Left renal cortex interstitium (tissue), 4 donors: ENCODE measurements at places on chromosomes 13 and 19. TPM values are rescaled to one million over a fixed set of nuclear protein-coding genes. Genes with fewer than 3 reads are reported as not detected.

EID2 gene
- polyA plus RNA-seq = 21.9 TPM

GNG7 gene
- 7.6 TPM for polyA plus RNA-seq

ARRDC5 gene
- 0.06 TPM for polyA plus RNA-seq

TEX26 gene
- polyA plus RNA-seq = 1.9 TPM

TLE6 gene
- 6.4 TPM for polyA plus RNA-seq

CRTC1 gene
- polyA plus RNA-seq = 23.1 TPM

CEBPA gene
- 3.5 TPM for polyA plus RNA-seq

DNA sequence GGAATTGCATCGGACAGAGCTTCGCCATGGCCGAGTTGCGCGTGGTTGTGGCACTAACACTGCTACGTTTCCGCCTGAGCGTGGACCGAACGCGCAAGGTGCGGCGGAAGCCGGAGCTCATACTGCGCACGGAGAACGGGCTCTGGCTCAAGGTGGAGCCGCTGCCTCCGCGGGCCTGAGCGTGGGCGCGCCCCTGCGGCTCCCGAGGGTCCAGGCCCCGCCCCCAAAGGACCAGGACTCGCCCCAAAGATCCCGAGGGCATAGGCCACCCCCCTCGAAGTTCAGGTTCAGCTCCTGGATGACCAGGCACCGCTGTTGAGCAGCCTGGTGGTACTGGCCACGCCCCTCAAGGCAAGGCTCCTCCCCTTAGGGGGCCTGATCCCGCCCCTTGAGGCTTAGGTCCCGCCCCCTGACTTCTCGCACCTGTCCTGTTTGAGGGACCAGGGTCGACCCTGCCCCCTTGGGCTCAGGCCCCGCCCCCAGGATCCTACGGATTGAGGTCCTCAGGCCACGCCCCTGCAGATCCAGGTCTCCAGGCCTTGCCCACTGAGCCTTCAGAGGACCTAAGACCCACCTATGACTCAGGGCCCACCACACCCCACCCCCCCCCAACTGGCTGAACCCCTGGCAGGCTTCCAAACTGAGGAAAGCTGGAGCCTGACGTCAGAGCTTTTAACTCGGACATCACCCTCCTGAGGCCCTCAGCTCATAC, 43.1 kb downstream of the CYP4F22 start:
- DNase-seq = no peak

GRCh38 chr13:57640607-57641006, 9.1 kb downstream of the PCDH17 start:
- DNase-seq = no peak

DNA sequence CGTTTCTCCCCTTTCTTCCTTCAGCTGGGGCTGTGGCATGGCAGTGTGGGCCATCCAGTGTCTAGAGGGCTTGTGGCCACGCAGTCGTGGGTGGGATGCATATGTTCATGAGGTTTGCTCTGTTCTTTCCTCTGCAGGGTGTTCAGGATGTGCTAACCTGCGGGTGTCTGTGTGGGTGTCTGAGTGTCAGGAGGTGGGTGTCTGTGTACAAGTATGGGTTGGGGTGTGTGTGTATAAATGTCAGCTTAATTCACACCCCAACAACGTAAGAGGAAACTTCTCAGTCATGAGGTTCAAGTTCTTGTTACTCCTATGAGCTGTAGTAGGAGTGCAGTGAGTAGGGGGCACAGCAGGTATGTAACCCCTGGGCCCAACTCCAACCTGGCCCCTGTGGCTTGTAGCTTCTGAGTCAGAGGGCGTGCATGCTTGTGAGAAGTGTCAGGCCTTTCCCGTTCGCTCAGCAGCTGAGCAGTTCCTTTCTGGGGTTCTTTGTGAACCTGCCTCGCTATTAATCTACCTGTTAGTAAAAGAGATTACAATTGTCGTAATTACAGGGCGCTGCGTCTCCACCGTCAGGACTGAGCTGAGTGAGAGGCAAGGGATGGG, 49.1 kb downstream of the NFIX start:
- DNase-seq = no peak

GRCh38 chr19:15456441-15456840, 6.7 kb upstream of the WIZ start:
- no peak for DNase-seq

GRCh38 chr13:48645845-48646244, 7.9 kb upstream of the CYSLTR2 start:
- DNase-seq = no peak

GRCh38 chr19:4409123-4409933, 6.9 kb downstream of the CHAF1A start:
- DNase-seq = no peak

DNA sequence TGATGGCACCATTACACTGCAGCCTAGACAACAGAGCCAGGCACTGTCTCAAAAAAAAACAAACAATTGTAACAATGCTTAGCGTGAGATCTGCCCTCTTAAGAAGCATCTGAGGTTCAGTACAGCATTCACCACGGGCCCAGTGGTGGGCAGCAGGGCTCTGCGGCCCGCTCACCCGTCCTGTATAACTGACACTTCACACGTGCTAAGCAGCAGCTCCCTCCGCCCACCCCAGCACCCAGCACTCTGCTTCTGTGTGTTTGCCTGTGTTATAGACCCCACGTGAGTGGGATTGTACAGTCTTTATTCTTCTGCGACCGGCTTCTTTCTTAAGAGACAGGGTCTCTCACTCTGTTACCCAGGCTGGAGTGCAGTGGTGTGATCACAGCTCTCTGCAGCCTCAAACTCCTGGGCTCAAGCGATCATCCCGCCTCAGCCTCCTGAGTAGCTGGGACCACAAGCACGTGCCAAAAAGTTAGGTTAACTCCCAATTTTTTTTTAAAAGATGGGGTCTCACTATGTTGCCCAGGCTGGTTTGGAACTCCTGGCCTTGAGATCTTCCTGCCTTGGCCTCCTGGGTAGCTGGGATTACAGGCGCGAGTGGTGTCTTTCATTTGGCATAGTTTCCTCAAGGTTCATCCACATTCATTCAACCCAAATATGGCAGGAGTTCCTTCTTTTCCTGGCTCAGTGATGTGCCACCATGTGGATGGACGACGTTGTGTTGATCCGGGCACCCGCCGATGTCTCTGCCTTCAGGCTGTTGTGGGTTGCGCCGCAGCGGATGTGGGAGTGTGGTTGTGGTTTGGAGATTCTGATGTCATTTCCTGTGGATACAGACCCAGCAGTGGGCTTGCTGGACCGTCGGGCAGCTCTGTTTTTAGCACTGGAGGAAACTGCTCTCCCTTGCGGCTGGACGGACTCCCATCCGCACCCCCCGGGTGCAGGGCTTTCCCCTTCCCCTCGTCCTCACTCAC, 170.0 kb downstream of the KDM4B start:
- no peak for DNase-seq

GRCh38 chr19:28859811-28860210, 353.1 kb downstream of the UQCRFS1 start:
- DNase-seq = no peak

DNA sequence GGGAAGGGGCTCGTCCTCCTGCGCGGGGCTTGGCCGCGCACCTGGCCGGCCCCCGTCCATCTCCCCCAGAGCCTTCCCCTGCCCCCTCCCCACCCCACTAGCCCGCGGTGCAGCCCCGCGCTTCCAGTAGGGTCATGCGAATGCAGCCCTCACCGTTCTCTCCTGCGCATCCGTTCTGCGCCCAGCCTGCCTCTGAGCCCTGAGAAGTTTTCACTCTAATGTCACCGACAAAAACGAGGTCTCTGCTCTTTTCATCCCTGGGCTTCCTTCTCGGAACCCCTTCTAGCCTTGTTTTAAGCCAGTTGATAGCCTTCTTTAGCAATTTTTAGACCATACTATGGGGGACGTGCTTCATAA, 97.4 kb downstream of the ATP8A2 start:
- DNase-seq = no peak

GRCh38 chr19:16595097-16595496, 22.9 kb upstream of the SLC35E1 start:
- DNase-seq = no peak

DNA sequence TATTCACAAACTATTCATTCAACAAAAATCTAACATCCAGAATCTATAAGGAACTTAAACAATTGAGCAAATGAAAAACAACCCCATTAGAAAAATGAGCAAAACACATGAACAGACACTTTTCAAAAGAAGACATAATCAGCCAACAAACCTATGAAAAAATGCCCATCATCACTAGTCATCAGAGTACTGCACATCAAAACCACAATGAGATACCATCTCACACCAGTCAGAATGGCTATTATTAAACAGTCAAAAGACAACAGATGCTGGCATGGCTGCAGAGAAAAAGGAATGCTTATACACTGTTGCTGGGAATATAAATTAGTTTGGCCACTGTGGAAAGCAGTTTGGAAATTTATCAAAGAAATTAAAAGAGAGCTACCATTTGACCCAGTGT, 487.6 kb downstream of the GPC6 start:
- no peak for DNase-seq

DNA sequence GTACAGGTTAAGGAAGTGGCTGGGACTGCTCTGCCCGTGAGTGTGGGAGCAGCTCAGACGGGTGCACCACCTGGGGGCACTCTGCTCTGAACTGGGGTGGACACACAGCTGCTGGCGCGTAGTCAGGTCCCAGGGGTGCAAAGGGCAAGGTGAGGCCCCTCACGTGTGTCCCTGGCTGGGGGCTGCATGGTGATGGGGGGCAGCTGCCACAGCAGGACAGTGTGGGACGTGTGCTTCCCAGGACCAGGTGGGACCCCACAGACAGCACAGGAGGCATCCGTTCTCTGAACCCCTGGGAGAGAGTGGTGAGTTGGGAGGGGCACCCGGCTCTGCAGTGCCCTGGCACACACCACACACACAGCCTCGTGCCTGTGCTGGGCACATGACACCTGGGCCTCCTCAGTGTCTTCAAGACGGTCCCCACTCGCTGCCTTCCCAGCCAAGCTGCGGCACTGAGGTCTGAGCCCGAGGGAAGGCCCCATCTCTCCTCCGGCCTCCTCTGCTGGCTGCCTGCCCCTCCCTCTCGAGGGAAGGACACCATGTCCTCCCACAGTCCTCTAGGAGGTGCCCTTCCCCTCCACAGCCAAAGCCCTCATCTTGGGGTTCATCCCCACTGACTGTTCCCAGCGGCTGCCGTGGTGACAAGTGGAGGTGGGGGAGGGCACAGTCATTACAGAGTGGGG, 24.7 kb downstream of the CILP2 start:
- no peak for DNase-seq

- no peak for DNase-seq
These were observed 6.2 kb downstream of the ZC3H4 start for GRCh38 chr19:47107202-47107952.

GRCh38 chr13:44293374-44293773, 80.2 kb upstream of the SERP2 start:
- no peak for DNase-seq
